ENCODE measurements at places on chromosomes 4 and X.

- DNase-seq = no peak
These were observed 127.4 kb downstream of the GRIA3 start for GRCh38 chrX:123311486-123311885.

DNA sequence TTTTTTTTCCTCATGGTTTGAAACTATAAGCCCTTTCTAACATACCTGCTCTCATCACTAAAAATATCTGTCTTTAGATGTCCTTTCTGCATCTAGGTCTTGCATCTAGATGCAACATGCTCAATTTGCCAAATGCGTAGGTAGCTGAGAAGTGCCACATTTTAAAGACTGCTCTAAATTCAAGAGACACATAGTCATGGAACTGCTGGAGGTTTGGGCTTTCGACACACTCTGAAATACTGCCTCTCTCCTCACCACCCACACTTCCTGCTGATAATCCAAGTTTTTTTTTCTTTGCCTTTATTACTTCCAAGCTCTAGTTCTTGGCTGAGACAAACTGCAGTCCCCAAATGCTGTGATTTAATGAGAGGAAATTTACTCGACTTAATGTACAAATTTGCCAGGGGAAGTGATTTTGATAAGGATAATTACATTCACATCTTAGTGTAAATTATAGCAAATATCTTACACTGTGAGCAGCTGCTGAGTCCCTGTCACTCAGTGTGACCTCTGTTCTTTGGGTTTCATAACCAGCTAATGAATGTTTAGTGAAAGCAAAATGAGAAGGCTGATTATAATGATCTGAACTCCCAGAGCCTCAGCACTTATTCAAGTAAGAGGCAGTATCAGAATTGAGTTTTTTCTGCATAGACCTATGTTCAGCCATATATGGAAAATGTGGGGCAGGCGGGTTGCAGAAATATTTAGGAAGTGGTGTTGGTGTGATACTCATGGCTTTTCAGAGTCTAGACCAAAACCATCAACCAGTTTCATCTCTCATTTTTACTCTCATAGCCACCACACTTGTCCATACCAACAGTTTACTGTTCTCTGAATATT, 31.3 kb downstream of the DRD5 start:
- DNase-seq = no peak

DNA sequence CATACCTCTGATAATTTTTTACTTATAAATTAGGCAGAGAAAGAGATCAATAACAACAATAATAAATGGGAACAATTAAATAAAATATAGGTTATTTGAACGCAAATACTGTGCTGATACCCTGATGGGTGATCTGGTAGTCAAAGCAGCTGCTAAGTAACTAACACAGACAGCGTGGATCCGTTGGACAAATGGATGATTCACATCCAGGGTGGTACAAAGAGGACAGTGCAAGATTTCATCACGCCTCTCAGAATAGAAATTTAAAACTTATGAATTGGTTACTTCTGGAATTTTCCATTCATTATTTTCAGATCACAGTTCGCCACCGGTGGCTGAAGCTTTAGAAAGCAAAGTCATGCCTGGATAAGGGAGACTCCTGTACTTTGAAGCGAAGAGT, 1066.0 kb upstream of the ADGRL3 start:
- no peak for DNase-seq

- DNase-seq = no peak
These were observed 144.1 kb downstream of the FRYL start for GRCh38 chr4:48635980-48636379.

- DNase-seq = no peak
These were observed 137.2 kb upstream of the WDR1 start for GRCh38 chr4:10253765-10254164.

- no peak for DNase-seq
These were observed 92.0 kb upstream of the TNIP3 start for GRCh38 chr4:121255986-121256750.

- no peak for DNase-seq
These were observed 80.9 kb downstream of the PRDM5 start for GRCh38 chr4:120841580-120841979.

GRCh38 chr4:151712777-151713176, 48.0 kb downstream of the GATB start:
- no peak for DNase-seq

GRCh38 chrX:44042751-44043150, 69.6 kb upstream of the NDP start:
- no peak for DNase-seq

GRCh38 chrX:136452614-136453013, 35.1 kb upstream of the BRS3 start:
- no peak for DNase-seq

- no peak for DNase-seq
These were observed 56.2 kb upstream of the MAPK10 start for GRCh38 chr4:86416081-86416480.

- DNase-seq = peak; percentile 15
These were observed 608 bp downstream of the RAPGEF2 start for GRCh38 chr4:159103384-159103990.

- DNase-seq = no peak
These were observed 119.6 kb downstream of the GATB start for GRCh38 chr4:151641167-151641566.

- peak; percentile 72 for DNase-seq
These were observed 11.2 kb upstream of the CCNQ start for GRCh38 chrX:153609917-153610835.

GRCh38 chrX:38438321-38438720, 85.9 kb downstream of the OTC start:
- DNase-seq = no peak

DNA sequence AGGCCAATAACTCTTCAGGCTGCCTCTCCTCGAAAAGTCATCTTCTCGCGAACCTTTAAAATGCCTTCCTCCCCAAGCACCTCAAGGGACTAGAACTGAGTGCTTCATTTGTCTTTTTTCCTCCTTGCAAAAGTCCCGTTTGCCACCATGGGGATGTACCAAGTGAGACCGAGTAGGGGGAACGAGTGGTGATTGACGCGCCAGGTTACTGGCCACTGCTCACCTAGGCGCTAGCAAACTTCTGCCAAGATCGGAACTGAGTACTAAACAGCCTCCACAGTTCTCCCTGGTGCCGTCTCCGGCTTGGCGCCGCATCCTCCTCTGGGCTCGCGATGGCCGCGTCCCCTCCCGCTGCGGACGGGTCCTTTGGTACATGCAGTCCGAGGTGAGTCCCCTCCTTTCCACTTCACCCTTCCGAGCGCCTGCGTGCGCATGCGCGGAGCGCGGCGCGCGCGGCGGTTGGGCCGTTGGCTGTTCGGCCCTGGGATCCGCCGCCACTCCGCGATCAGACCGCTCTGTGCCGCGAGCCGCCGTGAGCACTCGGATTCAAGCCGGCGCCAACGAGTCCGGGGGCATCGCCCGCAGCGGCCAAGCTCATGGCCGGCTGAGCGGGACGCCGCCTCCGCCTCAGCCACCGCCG, at the start of gene CDK16:
Gene CDK16, plus strand, starts transcription at position 402 of the 640 bp plus-strand sequence. CDS start 4,877 bp downstream, outside the sequence.
- peak; percentile 42 for DNase-seq

DNA sequence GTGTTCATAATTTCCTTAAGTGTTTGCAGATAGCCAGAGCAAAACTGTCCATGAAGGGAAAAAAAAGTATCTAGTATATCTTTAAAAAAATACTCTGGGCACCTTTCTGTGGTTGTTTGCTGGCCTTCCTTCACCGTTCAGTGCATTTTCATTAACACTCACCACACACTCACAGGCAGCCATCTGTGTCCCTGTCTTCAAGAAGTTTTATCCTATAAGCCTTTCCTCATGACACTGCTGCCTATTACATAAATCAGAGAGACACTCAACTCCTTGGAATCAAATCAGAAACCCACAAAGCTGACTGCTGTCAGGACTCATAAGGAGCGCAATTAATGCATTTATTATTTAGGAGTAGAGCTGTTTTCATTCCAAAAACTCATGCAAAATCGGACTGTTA, 1720.2 kb downstream of the PCDH7 start:
- no peak for DNase-seq

GRCh38 chrX:16258882-16259281, 91.6 kb downstream of the MAGEB17 start:
- DNase-seq = no peak

GRCh38 chrX:101337776-101338271, 10.7 kb downstream of the TIMM8A start:
- no peak for DNase-seq

DNA sequence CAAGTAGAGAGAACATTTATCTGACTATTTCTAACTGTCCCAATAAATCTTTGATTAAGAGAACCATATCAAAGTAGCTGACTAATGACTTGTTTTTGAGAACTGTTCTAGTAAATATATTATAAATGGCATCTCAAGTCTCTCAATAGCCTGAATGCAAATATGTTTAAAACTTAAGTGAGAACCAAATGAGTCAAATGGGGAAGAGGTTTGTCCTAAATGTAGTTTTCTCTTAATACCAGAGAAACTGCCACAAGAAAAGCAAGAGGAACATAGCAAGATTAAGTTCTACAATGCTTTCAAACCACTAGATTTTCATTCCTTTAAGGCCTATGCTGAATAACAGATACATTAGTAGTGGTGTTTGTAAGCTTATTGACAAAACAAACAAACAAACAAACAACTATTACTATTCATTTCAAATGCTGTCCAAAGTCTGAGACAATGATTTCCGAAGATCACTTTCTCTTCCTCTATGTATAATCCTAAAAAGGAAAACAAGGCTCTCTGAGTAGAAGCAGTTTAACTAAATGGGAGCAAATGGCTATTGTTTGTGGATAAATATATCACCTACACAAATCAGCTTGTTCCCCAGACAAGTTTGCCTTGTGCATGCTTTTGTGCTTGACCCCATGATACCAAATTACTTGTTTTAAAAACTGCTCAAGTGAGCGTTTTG, 408.4 kb upstream of the EMCN start:
- no peak for DNase-seq

Measured in NCI-H1930 (cell line).